ENCODE measurements at places on chromosomes 2 and 18.

- DNase-seq: no peak
Observed at GRCh38 chr2:158346032-158346431, 110.5 kb downstream of the CCDC148 start.

- no peak for DNase-seq
Observed at GRCh38 chr2:205695460-205695991, 13.2 kb downstream of the NRP2 start.

- no peak for DNase-seq
Observed at GRCh38 chr2:168184681-168185513, 62.5 kb downstream of the STK39 start.

DNA sequence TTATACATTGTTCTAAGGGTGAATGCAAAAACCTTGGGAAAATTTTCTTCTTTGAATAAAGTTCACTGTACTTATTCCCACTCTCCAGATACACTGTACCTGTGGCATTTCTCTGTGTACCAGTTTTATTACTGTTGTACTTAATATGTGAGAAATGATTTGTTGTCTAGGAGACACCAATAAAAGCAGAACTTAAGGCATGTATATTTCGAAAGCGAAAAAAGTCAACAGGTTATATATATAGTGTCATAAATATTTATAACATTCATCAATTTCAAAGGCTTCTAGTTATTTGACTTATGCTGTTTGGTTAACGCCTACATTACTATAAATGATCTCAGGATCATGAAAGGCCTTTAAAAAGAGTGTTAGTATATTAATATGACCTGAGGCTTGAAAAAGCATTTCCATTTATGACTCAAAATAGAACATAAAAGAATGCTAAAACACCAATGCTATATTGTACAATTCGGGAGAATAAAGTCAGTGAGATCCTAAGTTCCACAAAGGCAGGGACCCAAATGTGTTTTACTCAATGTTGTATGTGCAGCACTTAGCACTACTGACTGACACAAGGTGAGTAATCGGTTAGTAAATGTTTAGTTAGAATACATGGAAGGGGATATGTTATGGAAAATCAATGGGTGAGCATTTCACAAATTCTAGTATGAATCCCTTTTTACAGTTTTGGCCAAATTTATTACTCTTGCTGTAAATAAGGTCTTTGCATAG lies 32.2 kb upstream of the HNRNPA3 start:
- no peak for DNase-seq

DNA sequence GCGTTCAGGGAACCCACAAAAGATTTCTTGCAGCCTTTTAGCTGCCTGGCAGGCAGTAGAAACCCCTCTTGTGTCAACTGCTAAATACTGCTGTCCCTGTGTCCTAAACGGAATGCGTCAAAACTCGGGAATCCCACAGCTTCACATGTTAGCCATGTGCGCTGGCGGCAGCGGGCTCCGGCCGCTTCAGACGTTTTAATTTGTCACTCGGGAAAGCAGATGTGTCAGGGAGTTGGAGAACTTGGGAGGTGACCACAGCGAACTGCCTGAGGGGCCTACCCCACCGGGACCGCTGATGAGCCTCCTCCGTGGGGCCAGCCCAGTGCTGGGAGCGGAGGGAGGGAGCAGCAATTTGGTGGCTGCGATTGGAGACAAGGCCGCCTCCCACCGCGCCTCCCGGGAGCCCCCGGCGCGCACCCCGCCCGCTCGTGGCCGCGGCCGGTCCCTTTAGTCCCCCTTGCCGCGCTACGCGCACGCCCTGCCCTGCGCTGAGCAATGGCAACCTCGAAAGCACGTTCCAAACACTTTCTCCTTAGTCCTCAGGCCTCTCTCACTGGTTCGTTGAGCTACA lies 146.1 kb upstream of the SATB2 start:
- DNase-seq: no peak

GRCh38 chr2:100939445-100939844 lies 62.6 kb upstream of the RPL31 start:
- DNase-seq: no peak

DNA sequence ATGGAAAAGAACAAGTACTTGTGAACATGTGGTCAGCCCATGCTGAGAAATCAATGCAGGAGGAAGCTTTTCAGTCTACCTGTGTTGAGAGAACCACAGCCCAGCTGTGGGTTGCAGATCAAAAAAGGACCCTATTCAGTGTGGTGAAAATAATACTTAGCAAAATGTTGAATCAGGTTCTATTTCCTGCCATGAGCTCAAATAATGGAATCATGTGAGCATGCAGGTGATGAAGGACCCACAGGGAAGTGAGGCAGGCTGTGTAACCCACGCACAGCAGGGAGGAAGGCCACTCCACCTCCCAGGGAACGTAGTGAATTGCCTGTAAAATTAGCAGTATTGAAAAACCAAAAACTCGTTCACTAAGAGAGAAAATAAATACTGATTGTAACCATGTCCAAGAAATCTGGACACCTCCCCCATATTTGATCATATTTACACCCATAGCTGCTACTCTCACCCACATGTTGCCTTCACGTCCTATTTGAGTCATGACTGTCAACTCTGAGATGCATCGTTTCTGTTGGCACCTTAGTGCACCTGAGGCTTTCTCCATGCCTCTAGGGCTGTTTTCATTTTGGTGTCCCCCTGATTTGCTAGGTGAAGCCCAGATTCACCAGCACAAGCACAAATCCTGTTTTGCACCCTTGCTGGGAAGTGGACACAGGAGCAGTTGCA lies 20.5 kb upstream of the BCL2L11 start:
- DNase-seq: no peak

- DNase-seq: no peak
Observed at GRCh38 chr18:47893047-47893446, 37.4 kb downstream of the SMAD2 start.

DNA sequence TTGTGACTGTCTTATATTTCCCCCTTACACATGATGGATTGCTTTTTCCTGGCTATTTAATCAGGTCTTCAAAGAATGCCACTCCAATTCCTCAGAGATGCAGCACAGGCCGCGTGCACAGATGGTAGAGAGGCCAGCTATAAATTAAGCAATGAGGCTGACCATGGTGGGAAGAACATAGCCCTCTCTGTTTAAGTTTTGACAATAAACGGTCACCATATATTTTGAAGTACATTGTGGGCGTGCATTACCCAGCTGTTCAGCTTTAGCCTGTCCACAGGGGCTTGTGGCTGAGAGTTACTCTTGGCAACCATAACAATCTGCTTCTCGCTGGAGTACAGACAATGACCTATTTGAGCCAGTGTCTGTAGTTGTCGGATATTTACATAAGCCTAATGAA lies 730.8 kb downstream of the DCC start:
- no peak for DNase-seq

DNA sequence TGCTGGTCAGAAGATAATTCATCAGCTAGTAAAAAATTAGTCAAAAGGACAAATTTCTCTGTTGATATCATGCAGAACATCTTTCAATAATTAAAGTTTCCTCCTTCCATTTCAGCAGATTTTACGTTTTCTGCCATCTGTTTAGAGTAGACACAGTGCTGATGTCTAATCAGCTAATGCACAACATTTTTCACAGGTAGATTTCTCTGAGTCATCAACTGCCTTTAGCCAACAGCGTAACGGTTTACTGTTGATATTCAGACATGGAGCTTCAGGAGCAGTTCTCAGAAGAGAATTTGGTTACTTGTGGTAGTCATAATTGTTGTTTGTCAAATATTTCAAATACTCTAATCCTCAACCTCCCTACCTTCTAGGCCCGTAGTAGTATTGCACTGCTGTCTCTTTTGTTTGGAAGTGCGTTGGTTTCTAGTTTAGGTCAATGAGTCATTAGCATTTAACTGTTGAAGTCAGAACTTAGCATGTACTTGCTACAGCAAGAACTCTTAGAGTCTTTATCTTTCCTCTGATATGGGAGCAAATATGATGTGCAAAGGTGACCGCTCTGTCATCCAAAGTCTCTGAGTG lies 86.8 kb upstream of the TFPI start:
- DNase-seq: no peak

GRCh38 chr18:34315591-34316352 lies 91.1 kb upstream of the NOL4 start:
- no peak for DNase-seq

GRCh38 chr18:59959073-59959472 lies 59.3 kb downstream of the PMAIP1 start:
- no peak for DNase-seq

DNA sequence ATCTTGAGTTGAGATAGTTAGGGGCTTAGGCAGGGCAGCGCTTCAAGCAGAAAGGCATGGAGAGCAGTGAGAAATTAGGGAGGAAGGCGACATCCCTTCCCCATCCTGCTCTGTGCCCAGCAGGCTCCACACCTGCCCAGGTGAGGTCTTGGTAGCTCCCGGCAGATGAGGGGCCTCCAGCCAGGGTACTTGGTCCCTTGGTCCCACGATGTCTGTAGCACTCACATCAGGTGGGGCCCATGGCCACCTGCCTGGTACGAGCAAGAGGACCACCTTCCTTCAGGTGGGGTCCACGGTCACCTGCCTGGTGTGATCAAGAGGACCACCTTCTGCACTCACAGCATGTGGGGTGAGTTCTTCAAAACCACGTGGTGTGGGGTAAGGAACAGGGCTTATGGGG lies 91.2 kb downstream of the GALR1 start:
- DNase-seq: no peak

DNA sequence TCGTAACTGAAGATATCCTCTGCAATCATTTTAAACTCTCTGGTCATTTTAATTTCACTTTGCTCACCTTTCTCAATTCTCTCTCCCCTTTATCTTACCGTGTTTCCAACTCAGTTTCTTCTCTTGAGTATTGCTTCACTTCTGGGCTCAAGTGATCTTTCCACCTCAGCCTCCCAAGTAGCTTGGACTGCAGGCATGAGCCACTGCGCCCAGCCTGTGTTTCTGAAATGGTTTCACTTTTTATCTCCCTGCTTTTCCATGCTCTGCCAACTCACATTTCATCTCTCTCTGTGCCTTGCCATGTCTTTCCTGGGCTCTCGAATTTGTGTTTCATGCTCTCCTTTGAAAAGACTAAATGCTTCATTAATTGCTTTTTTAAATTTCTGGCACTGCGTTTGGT lies 30.5 kb upstream of the TMEM131 start:
- DNase-seq: no peak

DNA sequence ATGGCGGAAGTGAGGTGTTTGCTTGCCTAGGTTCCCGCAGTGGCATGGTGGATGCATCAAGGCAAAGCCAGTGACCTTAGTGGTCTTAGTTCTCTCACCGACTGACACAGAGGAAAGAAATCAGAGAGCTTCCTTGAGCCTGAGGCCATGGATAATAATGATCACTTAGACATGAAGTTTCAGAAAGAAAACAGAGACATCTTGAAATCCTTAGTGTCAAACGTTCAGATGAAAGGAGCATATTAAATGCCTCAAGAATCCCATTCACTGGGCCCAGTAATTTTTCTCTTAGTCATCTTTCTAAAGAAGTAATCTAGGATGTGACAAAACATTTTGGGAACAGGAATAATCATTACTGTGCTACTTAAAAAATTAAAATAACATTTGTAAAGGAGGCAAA lies 35.2 kb downstream of the COPS8 start:
- no peak for DNase-seq

- DNase-seq: no peak
Observed at GRCh38 chr2:241071677-241072111, 30.4 kb downstream of the MTERF4 start.

DNA sequence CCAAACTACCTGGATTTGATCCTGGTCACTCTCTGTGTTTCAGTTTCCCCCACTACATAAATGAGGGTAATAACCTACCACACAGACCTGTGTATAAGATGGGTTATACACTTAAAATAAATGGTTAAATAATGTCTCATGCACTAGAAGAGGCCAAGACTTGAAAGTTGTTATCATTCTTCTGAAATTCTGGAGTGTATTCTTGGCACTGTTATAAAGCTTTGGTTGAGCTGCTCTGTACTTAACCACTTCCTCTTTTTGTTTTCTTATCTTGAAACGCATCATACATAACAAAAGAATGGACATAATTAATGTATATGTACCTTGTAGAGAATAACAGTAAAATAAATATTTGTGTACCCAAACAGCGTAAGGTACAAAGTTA lies 281.0 kb downstream of the AFF3 start:
- no peak for DNase-seq
